ENCODE measurements at places on chromosomes 2 and 18. TPM values are rescaled to one million over a fixed set of nuclear protein-coding genes. Genes with fewer than 3 reads are reported as not detected.

The COL4A4 gene
- 1.1 TPM for total RNA-seq

The LRRC30 gene
- total RNA-seq = not detected

The C2orf72 gene
- total RNA-seq = not detected

DNA sequence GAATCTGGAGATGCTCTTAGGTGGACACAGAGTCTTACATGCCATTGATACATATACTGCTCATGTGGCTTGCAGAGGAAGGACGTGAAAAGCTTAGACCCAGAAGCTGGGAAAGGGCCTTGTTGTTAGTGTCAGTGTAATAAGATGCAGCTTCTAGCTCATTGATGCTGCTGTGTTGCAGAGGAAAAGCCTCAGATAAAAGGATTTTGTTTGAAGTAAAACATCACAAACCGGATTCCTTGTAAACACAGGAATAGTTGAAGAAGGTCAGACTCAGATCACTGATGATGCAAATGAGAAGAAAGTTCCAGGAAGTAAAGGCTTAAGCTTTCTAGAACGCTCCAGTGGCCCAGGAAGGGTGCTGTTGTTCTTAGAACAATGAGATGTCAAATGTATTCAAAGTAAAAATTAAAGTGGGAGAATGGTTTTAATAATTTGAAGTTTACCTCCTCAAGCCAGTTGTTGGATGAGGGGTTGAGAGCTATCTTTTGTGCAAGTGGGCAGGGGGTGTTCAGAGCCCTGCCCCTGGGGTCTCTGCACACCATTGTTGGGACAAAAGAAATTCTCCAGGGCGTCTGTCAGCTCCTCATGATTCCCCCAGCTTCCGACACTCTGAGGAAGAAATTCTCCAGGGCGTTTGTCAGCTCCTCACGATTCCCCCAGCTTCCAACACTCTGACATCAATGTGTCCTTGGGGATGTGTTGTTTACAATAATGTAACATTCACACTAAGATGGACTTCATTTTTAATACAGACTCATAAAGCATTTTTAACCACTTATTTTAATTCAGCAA, 61.3 kb upstream of the CHMP1B start:
- no peak for DNase-seq

DNA sequence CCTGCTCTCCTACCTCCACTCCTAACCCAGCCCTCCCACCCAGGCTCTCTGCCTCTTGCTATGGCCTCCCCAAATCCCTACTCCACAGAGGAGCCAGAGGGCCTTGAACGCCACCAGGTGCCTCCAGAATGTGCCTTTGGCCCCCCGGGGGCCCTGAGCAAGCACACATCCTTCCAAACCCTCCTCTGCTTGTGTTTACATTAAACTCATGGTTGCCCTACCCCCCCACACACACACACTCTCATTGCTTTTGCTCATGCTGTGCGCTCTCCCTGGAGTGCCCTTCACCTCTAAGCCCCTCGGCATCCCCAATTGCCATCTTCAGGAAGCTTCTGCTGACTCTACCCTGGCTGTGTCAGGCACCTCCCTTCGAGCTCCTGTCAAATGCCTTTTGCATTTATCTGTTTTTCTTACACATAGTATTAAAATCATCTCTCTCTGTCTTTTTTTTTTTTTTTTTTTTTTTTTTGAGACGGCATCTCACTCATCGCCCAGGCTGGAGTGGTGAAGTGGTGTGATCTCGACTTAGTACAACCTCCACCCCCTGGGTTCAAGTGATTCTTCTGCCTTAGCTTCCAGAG, 16.3 kb upstream of the TET3 start:
- DNase-seq = no peak

DNA sequence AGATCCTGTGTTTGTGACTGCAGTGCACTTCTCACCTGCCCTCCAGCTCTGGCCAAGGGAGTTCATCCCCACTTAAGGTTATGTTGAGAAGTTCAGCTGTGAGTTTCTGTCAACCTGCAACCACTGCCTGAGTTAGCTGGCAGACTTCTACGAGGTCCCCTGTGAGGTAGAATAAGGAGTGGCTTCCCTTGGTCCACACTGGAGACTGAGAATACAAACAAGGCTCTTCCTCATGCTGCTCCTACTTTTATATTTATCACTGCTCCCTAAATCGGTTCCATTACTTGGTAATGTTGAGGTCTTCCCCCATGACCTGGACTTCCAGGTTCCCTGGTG, 353.2 kb upstream of the CWC22 start:
- no peak for DNase-seq

GRCh38 chr2:178229927-178230326, 35.6 kb downstream of the OSBPL6 start:
- no peak for DNase-seq

DNA sequence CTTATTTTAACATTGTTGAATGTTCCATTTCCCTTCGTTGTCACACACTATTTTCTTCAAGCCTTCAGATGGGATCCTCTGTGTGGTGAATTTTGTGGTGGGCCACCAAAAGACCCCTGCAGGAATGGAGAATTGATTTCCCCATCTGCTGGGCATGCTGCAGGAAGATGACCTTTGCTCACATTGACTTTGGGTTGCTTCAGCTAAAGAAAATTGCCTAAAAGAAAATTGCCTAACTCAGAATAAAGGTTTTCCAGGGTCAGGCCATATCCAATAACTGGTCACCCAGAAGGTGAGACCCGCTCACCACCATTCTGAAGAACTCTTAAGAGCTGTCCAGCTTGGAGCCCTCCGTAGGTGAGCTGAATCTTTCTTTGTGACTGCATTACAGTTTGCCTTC, 192.5 kb downstream of the CDH7 start:
- DNase-seq = no peak

- DNase-seq = no peak
Measured at GRCh38 chr2:6139916-6140315, 447.7 kb downstream of the SOX11 start.

GRCh38 chr2:105857076-105857740, 112.5 kb downstream of the NCK2 start:
- no peak for DNase-seq

GRCh38 chr2:157989227-157989626, 112.4 kb upstream of the UPP2 start:
- DNase-seq = no peak

Measured in fibroblast of the aortic adventitia (primary cell).